ENCODE measurements at places on chromosomes 12 and 14. TPM values are rescaled to one million over a fixed set of nuclear protein-coding genes. Genes with fewer than 3 reads are reported as not detected.

Gene HECTD4
- 17.8 TPM for total RNA-seq

Gene CDCA3
- total RNA-seq: 12.7 TPM

Gene TMTC1
- total RNA-seq: 2.6 TPM

Gene CELA1
- total RNA-seq: not detected

Gene RD3L
- not detected for total RNA-seq

Gene FGF6
- total RNA-seq: not detected

Gene ACSM4
- total RNA-seq: not detected

Gene MYH6
- not detected for total RNA-seq

Gene RIPK3
- 5.5 TPM for total RNA-seq

Gene CHMP4A
- 28.3 TPM for total RNA-seq

Gene MYF5
- not detected for total RNA-seq

Gene AQP2
- not detected for total RNA-seq

Gene DUSP16
- 6.5 TPM for total RNA-seq

Gene CEBPE
- total RNA-seq: not detected

Gene TRIM9
- not detected for total RNA-seq

Data from epithelial cell of umbilical artery (primary cell).